ENCODE measurements at places on chromosomes 4 and X.

DNA sequence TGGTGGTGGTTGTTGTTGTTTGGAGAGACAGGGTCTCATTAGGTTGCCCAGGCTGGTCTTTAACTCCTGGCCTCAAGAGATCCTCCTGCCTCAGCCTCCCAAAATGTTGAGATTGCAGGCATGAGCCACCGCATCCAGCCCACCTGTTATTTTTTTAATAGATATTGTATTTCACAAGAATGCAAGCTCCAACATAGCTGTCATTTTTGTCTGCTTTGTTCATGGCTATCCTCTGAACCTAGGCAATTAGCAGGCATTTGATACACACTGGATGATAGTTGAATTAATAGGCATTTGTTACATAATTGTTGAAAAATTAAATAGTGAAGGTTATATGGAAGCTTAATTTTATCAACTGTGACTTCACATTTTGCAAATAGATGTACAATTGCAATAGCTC, 64.7 kb downstream of the BANK1 start:
- no peak for DNase-seq

- no peak for DNase-seq
Measured at GRCh38 chrX:85611926-85612325, 232.5 kb upstream of the POF1B start.

GRCh38 chrX:2614911-2615310, 76.2 kb upstream of the CD99 start:
- no peak for DNase-seq

- no peak for DNase-seq
Measured at GRCh38 chr4:37685823-37686372, 278 bp downstream of the RELL1 start.

GRCh38 chrX:16869393-16870094, 618 bp downstream of the RBBP7 start:
- peak; percentile 54 for DNase-seq

DNA sequence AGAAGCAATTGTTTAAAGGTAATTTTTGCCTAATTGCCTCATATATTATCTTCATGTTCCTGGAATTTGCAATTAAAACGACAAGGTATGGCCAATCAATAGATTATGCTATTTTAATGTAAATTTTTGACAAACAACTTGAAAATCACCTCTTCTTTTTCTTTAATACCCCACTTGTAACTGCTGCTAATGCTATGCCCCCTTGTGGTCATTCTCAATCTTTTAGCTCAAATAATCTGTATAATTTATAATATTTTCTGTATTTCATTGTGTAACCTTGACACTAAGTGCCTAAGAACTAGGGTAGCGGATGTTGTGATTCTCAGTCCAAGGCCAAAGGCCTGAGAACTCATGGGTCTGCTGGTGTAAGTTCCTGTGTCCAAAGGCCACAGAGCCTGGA, 831.7 kb upstream of the POU3F4 start:
- DNase-seq, result no peak

DNA sequence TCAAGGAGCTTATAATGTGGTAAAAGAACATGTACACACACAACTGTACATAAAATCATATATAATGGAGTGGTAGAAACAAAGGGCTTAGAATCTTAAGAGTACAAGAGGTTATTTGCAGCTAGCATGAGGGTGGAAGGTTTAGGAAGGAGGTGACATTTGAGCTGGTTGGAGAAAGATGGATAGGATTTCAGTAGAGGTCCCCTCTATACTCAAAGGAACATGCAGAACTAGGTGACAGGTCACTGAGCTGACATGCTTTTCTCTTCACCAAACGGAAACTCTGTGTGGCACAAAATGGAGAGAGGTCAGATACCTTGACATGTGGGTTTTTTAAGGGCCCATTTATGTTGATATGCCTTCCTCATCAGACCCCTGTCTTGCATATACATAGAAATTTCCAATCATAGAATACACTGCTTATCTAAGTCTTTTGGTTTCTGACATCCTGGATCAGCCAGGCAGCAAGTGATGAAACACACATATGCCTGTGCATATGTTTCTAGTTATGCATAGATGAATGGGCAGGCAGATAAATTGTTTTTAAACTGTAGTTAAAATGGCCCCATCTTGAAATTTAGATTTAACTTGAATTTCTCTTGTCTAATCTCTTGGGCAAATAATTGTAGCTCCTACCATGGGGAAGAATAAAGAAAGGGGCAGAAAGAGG, 29.3 kb downstream of the CLCN5 start:
- DNase-seq, result no peak

GRCh38 chr4:102828497-102828808, 1.1 kb upstream of the UBE2D3 start:
- no peak for DNase-seq

DNA sequence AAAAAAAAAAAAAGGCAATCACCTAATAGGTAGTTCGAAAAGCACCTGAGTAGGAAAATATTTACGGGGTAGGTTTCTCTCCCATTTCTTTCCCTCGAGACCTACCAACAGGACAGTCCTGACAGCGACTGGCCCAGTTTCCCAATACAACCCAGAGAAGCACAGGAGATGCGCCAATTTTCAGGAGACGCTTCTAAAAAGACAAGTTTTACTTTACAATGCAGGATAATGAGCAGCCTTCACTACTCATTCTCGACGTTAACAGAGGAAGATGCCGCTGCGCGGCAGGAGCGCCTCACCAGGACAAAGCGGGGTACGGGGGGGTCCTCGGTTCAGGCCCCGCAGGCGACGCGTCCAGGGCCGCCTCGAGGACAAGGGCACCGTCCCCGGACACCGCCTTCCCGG, 708 bp downstream of the BCLAF3 start:
- no peak for DNase-seq

- DNase-seq, result no peak
Measured at GRCh38 chrX:9180623-9181022, 146.7 kb upstream of the FAM9B start.

GRCh38 chr4:6265546-6265945, 4.1 kb upstream of the WFS1 start:
- no peak for DNase-seq

DNA sequence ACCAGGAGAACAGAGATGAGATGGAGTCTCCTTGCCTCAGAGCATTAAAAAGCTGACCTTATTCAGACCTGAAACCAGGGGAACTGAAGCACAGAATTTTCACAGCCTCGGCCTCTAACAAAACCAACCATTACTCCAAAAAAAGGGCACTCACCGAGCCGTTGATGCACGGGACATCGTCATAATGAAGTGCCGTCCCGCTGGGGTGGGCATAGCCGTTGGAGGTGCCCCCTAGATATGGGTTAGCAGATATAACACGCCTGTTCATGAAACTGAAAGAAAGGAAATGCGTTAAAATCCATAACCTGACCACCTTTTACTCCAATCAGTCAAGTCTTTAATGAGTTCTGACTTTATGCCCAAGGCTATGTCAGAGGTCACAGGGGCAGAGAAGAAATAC, 153.6 kb downstream of the AFAP1 start:
- DNase-seq, result no peak

- DNase-seq, result no peak
Measured at GRCh38 chrX:16278927-16279326, 111.6 kb downstream of the MAGEB17 start.

DNA sequence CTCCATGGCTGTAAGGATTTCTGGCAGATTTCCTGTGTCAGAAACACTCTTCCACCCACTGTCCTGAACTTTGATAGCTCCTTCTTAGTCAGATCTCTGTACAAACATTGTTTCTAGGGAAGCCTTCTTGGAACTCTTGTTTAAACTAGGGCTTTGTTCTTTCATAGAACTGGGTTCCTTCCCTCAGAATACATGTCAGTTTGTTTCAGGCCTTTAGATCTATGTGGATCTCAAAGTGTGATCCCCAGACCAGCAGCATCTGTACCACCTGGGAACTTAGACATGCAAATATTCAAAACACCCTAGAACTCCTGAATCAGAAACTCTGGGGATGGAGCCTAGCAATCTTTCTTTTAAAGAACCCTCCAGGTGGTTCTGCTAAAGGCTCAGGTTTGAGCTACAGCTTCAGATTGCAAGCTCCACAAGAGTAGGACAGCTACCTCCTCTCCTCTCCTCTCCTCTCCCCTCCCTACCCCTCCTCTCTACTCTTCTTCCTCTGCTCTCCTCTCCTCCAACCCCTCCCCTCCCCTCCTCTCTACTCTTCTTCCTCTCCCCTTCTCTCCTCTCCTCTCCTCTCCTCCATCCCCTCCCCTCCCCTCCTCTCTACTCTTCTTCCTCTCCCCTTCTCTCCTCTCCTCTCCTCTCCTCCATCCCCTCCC, 12.7 kb downstream of the RASSF6 start:
- no peak for DNase-seq

DNA sequence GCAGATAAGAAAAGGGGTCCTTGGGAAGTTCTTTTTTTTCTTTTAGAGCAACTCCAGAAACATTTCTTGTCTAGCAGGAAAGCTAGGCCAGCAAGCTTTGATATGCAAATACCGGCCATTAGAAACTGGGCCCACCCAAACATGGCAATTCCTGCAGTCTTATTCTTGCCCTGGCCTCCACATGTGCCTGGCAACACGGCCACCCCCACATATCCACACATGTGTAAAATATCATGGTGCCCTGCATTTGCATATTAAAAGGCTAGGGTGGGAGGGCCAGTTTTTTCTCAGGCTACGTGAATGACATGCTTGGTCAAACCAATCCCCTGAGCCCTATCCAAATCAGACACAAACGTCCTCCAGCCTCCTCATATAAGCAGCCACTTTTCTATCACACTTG, 171.7 kb upstream of the ZCCHC13 start:
- DNase-seq, result no peak

- DNase-seq, result no peak
Measured at GRCh38 chrX:134074151-134074550, 88.8 kb upstream of the GPC3 start.

- no peak for DNase-seq
Measured at GRCh38 chrX:112865464-112866025, 24.9 kb upstream of the AMOT start.

DNA sequence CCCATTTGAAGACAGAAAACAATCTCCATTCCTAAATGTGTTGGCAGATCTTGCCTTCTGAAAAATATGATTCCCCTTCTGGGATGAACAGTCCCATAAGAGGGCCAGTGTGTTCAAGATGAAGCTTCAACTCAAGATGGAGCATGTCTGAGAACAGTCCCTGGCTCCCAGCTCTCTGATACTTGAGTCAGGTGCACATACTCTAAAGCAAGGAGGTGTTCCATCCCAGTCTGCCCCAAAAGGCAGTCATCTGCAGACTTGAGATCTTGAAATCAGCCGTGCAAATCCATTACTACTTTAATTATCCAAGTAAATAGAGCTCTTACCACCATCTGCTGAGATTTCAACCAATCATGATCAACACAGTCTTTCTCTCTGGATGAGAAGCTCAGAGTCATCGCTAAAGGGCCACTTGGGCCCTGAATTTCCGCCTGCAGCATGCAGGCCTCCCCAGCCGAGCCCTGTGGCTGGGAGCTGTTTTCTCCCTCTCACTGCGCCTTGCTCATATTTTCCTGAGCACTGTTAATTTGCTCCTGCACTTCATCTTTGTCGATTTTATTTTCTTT, 22.2 kb downstream of the CCDC149 start:
- DNase-seq, result no peak

All from CD4-positive, alpha-beta T cell treated with Interleukin-21 for 1 hour (primary cell).